Liver (tissue), 10 donors: ENCODE measurements at places on chromosomes 6 and 20. TPM values are rescaled to one million over a fixed set of nuclear protein-coding genes. Genes with fewer than 3 reads are reported as not detected.

The SNAI1 gene
- polyA plus RNA-seq: 0.44 TPM

The ANGPT4 gene
- polyA plus RNA-seq: 0.07 TPM

The FAM209B gene
- polyA plus RNA-seq: 0.38 TPM

The CDC25B gene
- polyA plus RNA-seq: 12.9 TPM

The PLG gene
- polyA plus RNA-seq: 1,797 TPM

The FOXP4 gene
- 16.0 TPM for polyA plus RNA-seq

The TTLL9 gene
- 0.06 TPM for polyA plus RNA-seq

The HECA gene
- 2.3 TPM for polyA plus RNA-seq

The PNLDC1 gene
- 0.58 TPM for polyA plus RNA-seq

The DZANK1 gene
- 0.19 TPM for polyA plus RNA-seq

The TRAPPC3L gene
- 0.14 TPM for polyA plus RNA-seq

The ERVFRD-1 gene
- 0.28 TPM for polyA plus RNA-seq

The FAM83C gene
- polyA plus RNA-seq: not detected

The DAAM2 gene
- polyA plus RNA-seq: 3.9 TPM

The HAO1 gene
- 160 TPM for polyA plus RNA-seq

The OPN5 gene
- polyA plus RNA-seq: not detected

The ELOVL4 gene
- 0.07 TPM for polyA plus RNA-seq

The WFDC10B gene
- not detected for polyA plus RNA-seq

The GMDS gene
- 12.5 TPM for polyA plus RNA-seq

The OR2J1 gene
- polyA plus RNA-seq: not detected

The APOM gene
- 182 TPM for polyA plus RNA-seq

The SLC17A9 gene
- polyA plus RNA-seq: 56.0 TPM

The LTA gene
- not detected for polyA plus RNA-seq

The HMGN3 gene
- 32.7 TPM for polyA plus RNA-seq

The SLC25A27 gene
- 5.0 TPM for polyA plus RNA-seq

The MMS22L gene
- 0.32 TPM for polyA plus RNA-seq

The TCEA2 gene
- polyA plus RNA-seq: 22.6 TPM

The TREML2 gene
- 0.03 TPM for polyA plus RNA-seq

The OVOL2 gene
- polyA plus RNA-seq: 0.13 TPM

The TNFAIP3 gene
- polyA plus RNA-seq: 5.4 TPM

The CRISP3 gene
- 0.33 TPM for polyA plus RNA-seq

The MEP1A gene
- polyA plus RNA-seq: 0.08 TPM
